Activated T-helper 1 cell treated with anti-CD3 and anti-CD28 coated beads, Interleukin-12 subunit alpha, Interleukin-12 subunit beta, Interleukin-2, Interleukin-4 antibody, amounts not matched to agents 30 ng/mL and 10 ng/mL and 1 ng/mL, durations not matched to agents 14 hours and 24 hours and 36 hours (primary cell): ENCODE measurements at places on chromosomes 7 and 10. TPM values are rescaled to one million over a fixed set of nuclear protein-coding genes. Genes with fewer than 3 reads are reported as not detected.

Gene RNLS
- total RNA-seq = 2.0 and 2.5 TPM in 2 replicates

Gene SEC31B
- 42.3 and 50.5 TPM in 2 replicates for total RNA-seq

- DNase-seq = no peak
These were observed 144.6 kb downstream of the TPK1 start for GRCh38 chr7:144691240-144691639.

- no peak for DNase-seq
These were observed 71.1 kb downstream of the GBF1 start for GRCh38 chr10:102316421-102316820.

GRCh38 chr7:131455546-131455945 lies 100.9 kb downstream of the PODXL start:
- no peak for DNase-seq
